ENCODE measurements at places on chromosomes 4 and X.
A peak's percentile ranks its signal among the peaks of the same experiment; 100 is the strongest.

- no peak for DNase-seq
Measured at GRCh38 chr4:41129128-41129754, 85.1 kb downstream of the APBB2 start.

DNA sequence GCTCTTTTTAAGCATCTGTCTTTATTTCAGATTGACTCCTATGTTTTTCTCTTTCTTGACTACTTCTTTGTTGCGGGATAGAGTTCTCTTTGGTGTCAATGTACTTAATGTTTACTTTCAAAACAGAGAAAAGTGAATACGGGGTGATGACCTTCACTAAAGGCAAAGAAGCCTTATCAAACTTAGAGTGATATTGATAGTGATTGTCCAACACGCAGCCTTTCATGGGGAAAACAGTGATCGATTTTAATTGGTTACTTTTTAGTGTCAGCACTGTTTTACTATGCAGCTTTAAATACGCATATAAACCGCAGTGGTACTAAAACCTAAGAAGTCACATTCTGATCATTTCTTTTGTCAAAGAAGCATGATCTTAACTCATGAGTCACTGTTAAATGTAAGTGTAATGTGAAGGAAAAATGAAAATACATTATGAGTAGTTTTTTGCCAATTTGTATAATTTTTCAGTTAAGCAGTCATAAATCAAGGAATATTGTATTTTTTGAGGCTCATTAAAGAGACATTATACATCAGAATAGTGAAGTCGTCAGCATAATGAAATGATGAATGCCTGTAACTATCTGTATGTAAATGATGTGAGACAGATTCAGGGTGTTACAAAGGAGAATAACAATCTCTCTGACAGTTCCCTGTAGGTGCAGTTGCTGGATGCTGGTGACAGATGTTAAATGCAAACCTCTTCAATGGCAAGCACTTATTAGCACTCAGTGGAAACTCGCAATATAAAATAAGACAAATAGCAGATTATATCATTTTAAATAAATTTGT is 2082.8 kb upstream of the TENM3 start:
- no peak for DNase-seq

DNA sequence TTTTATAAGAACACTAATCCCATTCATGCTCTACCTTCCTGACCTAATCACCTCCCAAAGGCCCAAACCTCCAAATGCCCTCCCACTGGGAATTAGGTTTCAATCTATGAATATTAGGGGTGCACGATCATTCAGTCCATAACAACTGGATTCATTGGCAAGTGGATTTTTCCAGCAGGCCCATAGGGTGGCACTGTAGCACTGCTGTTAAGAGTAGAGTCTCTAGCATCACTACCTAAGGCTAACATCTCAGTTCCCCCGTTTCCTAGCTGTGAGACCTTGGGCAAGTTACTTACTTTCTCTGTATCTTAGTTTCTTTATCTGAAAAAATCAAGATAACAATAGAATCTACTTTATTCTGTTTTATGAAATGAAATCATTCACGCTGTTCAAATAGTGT is 315.8 kb downstream of the STIM2 start:
- no peak for DNase-seq

- no peak for DNase-seq
Measured at GRCh38 chr4:161457311-161457710, 706.5 kb downstream of the FSTL5 start.

GRCh38 chrX:119755981-119756533 is 2.3 kb upstream of the SOWAHD start:
- DNase-seq, result no peak

DNA sequence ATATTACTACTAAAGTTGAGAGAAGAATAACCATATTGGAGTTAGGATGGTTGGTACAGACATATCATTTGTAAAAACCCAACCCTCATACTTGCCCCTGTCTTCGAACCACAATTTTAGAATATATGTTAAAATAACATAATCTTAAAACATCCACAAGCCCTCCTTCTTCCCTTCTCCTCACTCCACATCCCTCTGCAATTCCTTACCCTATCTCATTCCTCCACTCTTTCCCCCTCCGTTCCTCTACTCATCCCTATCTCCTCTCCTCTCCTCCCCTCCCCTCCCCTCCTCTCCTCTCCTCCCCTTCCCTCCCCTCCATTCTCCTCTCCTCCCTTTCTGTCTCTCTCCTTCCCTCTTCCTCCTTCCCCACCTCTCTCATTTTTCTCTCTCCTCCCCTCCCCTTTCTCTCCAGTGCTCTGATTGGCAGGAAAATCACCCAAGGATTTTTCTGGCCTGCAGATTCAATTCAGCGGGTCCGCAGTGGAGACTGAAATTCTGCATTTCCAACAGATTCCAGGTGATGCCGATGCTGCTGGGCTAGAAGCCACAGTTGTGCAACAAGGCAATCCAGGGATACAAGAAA is 17.4 kb upstream of the ODAM start:
- no peak for DNase-seq

GRCh38 chr4:81990211-81990610 is 383.6 kb downstream of the HNRNPD start:
- no peak for DNase-seq

- no peak for DNase-seq
Measured at GRCh38 chr4:18422685-18423084, 401.1 kb upstream of the LCORL start.

DNA sequence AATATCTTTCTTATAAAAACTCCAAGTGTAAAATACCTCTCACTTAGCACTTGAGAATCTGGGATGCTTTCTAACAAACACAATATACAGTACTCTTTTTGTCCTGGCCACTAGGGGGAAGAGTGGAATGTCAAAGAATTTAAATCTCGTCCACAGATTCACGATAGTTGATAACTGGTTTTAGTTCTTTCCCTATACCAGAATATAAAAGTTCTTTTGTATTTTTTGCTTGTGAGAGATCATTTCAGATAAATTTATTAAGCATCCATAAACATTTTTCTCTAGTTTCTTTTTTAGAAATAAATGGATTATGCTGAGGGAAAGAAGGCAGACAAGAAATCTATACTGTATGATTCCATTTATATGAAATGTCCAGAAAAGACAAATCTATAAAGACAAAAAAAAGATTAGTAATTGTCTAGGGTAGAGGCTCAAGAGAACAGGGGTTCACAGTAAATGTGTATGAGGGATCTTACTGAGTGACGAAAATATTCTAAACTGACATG is 50.4 kb downstream of the MGARP start:
- DNase-seq, result no peak

DNA sequence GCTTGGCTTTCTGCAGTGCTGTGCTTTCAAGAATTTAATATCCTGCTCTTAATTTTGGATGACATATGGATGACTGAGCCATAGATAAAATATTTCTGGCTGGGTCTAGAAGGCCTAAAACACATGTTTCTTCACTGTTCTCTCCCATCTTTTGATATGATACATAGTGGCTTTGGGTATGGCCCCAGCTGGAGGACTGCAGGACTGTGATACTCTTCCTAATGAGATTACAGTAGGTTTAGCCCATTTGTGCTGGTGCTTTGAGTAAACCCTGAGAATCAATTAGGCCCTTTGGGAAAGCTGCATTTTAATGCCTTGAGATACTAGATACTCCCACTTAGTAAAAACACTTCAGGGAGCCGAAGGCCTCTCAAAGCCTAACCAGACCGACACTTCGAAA is 38.0 kb downstream of the KIT start:
- no peak for DNase-seq

GRCh38 chr4:119238068-119238722 is 25.7 kb downstream of the USP53 start:
- DNase-seq, result no peak

GRCh38 chr4:30832639-30833038 is 112.5 kb downstream of the PCDH7 start:
- no peak for DNase-seq

GRCh38 chrX:94256396-94256795 is 582.4 kb downstream of the FAM133A start:
- DNase-seq, result no peak

DNA sequence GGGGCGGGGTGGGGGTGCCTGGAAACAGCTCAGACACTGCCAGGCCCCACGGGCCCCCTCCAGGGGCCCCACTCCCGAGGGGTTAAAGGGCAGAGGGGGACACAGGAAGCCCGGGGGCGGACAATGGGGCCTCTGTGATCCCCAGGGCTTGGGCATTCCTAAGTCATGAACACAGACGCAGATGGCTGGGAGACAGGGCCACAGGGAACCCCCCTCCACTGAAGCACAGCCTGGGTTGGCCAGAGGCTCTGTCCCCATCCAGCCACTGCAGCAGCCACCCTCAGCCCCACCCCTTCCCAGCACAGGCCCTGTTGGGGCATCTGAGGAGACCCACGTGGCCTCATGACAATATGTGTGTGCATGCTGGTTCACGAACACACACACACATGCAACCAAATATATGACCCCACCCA is 3.9 kb downstream of the L1CAM start:
- no peak for DNase-seq

DNA sequence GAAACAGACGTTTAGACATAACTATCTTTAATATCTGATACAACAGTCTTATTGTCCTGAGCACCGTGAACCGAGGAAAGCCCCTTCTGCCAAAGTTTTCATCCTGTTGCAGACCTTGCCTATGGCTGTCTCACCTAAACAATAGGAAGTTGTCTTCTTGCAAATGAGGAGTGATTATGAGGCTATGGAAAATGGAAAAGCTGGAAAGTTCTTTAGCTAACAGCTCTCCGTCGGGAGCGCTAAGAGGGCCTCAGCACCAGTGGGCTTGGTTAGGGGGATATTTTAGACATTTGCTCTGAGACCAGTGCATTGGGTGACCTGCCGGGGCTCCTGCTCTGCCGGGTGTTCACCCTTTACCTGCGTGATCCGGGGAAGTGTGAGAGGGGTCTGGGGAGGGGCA is 28.4 kb downstream of the TMEM131L start:
- DNase-seq, result no peak

DNA sequence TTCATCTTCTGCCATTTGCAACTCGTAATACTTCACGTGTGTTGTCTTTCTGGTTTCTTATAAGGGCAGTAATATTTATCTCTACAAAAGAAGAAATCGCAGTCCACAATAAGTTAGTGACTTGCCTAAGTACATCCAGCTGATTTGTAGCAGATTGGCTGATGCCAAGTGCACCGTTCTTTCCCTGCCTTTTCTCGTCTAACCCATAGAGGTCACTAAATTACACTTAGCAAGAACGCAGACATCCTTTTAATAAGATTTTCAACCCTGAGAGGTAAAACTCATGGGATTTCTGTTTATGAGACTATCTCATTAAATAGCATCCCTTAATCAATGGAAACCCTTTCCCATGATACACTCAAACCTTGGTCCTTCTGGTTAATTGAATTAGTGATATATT is 408.6 kb upstream of the ACTRT1 start:
- no peak for DNase-seq

DNA sequence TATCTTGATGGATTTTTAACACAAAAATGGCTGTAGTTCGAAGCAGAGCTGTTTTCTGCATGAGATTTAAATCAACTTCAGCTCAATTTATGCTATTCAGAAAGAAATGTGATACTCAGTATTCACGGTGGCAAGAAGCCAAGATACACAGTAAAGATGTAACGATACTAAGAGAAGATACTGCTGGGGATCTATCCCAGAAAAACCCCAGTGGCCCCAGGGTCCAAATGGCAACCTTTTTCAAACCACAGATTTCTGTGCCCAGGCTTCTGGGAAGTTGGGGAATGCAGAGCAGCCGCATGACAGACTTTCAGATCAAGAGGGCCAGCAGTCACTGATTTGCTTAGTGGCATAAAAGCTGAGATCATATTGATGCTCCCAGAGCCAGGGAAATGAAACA is 353.9 kb downstream of the AFF2 start:
- DNase-seq, result no peak

- no peak for DNase-seq
Measured at GRCh38 chrX:50874876-50875275, 35.7 kb upstream of the BMP15 start.

DNA sequence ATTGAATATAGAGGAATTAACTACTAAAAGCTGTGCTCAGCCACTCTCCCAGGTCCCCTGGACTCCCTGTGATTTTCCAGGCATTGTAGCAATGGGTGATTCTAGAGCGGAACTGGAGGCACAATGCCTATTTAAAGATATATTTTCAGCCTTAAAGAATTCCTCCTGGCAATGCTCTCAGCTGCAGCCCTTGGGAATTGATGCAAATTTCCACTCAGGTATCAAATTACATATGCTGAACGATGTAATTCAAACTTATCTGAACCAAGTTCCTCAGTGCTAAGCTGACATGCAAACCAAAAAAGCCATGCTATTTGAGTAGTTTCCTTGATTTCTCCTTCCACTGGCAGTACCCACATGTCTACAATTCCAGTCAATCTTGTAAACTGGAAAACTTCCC is 86.3 kb upstream of the GABRA3 start:
- no peak for DNase-seq

DNA sequence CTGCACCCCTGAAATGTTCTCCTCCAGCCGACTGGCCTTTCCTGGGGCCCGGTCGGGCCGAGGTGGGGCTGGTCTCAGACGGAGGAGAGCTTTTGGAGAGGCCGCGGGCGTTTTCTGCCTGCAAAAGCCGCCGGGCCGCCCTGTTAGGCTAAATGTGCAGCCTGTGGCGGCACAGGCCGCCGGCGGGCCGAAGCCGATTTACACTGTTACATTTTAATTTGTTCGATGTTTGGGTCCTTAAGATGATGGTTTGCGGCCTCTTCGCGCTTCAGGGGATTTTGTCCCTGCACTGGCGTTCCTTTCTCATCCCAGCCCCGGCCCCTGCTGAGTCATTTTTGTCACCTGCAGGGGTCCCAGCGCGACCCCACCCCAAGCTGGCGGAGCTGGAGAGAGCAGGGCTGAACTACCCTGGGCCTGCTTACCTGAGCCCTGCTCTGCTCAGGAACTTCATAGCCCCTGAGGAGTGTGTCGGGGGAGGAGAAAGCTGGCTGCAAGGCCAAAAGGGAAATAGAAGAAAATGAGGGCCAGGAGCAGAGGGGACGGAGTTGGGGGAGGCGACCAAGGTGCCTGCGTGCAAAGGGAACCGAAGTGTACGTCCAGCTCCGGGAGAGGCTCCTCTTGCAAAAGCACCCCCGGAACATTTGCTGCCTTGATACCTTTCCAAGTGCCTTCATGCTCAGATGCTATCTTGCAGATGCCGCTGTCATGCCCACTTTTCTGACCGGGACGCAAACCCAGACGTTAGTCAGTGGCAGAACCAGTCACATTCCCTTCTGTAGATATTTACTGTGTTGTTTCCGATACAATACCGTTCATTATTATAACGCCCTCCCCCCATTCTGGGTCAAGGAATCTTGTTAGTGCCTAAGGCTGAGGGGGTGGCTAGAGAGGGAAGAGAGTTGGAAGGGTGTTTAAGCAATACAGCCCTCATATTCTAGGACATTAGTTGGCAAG is 977 bp upstream of the RBBP7 start:
- peak; percentile 4 for DNase-seq
